ENCODE measurements at places on chromosomes 16 and 17.

GRCh38 chr17:59837308-59838051 lies 55.3 kb downstream of the TUBD1 start:
- peak; percentile 94 for DNase-seq

DNA sequence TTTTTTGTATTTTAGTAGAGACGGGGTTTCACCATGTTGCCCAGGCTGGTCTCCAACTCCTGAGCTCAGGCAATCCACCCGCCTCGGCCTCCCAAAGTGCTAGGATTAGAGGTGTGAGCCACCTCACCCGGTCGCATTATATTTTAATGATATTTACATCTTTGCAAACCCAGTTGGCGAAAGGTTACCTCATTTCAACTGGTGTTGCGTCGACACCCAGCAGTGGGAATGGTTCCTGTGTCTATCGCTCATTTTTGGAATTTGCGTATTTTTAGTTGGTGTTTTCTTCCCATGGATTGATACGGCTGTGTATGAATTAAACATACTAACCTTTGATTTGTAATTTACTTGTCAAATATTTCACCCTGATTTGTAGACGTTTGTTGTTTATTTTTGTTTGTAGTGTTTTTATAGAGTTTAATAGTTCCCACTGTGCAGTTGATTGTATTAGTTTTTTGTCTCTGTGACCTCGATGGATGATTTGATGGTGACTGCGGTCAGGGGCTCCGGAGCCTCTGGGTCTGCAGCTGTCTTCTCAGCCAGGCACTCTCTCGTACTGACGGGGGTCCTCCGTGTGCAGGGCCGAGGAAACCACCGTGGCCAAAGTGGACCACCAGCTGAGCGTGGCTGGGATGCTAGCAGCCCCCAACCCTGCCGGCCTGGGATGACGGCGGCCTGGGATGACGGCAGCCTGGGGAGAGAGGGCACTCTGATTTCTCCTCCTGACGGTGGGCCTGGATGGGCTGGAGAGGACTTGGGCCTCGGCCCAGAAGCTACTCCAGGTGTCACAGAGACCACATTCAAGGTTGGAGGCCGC lies 4.0 kb downstream of the CD7 start:
- DNase-seq: no peak

DNA sequence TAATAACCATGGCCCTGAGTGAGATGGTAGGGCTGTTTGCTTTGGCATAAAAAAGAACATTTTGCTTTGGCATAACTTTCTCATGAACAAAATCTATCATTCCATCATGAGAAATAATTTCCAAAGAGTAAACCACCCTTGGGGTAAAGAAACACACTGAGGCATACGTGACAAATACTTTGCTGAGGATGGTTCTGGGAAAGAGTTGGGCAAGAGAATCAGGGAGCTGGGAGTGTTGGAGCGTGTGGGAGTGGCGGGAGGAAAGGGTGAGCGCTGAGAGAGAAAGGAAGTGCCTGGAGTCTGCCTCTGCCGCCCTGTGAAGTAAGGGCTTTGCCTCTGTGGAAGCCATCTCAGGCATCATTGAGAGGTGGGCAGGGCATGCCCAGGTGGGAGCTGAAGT lies 60.2 kb upstream of the ARHGAP44 start:
- no peak for DNase-seq

GRCh38 chr16:27321013-27321915 lies 7.5 kb downstream of the IL4R start:
- DNase-seq: no peak

GRCh38 chr16:88318051-88318450 lies 64.7 kb upstream of the ZNF469 start:
- no peak for DNase-seq

- DNase-seq: no peak
These were observed 31.0 kb upstream of the C16orf78 start for GRCh38 chr16:49342336-49343265.

- DNase-seq: no peak
These were observed 593 bp downstream of the TMEM92 start for GRCh38 chr17:50274897-50275221.

All from activated CD4-positive, alpha-beta T cell treated with anti-CD3 and anti-CD28 coated beads, Interleukin-2, amount 10 ng/mL, durations not matched to agents 24 days and 14 days (primary cell).